Endothelial cell of coronary artery (primary cell): ENCODE measurements at places on chromosomes 4 and X. TPM values are rescaled to one million over a fixed set of nuclear protein-coding genes. Genes with fewer than 3 reads are reported as not detected.

The CT45A5 gene
- total RNA-seq = not detected in 2 replicates

The SHOX gene
- total RNA-seq = not detected in 2 replicates

The HERC5 gene
- total RNA-seq = 0.28 and 0.63 TPM in 2 replicates

The LGI2 gene
- total RNA-seq = under 0.01 TPM in 2 replicates

The MAP7D2 gene
- total RNA-seq = 0.36 TPM in 1 of 2 replicates, not detected in the other

The FGFBP1 gene
- total RNA-seq = not detected in 2 replicates

The PNMA6A gene
- total RNA-seq = 0.85 and 0.99 TPM in 2 replicates

The CRLF2 gene
- not detected in 2 replicates for total RNA-seq

The RHOH gene
- not detected in 2 replicates for total RNA-seq

The CSN1S1 gene
- total RNA-seq = not detected in 2 replicates

The RS1 gene
- total RNA-seq = not detected in 2 replicates
